Germinal center (tissue), 1 donor: ENCODE measurements at places on chromosomes 6 and 20.

DNA sequence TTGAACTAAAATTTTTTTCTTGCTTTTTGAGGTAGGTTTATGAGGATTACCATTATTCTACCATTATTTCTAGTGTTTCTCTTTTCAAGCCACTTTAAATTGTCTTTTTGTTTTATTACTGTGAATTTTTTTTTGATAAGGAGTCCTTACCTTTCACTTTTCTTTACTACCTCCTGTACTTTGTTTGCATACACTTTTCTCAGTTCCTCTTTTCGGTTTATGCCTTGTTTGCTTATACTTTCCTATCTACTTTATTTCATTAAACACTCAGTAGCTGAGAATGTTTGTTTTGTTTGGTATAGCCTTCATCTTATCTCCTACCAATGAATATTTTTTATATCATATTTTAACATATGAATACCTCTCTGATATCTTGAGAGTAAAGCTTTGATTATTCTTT, 147.9 kb downstream of the TFAP2B start:
- DNase-seq = peak; percentile 2

- DNase-seq = no peak
Measured at GRCh38 chr20:51280047-51280446, 257.1 kb upstream of the KCNG1 start.

DNA sequence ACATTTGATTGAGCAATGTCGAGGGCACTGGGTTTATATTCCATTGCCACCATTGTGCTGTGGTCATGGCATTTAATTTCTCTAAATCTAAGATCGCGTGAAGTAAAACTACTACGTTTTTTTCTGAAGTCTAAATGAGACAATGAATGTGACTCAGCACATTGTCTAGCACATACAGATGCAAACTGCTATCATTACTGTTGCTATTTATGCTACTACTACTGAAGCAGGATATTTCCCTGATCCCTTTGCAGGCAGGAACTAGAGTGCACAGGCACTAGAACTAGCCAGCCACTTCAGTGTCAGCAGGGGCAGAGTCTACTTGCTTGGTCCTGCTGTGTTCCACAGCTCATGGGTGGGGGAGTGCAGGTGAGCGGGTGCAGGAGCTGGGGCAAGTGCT, 449.7 kb downstream of the CDKAL1 start:
- DNase-seq = no peak

GRCh38 chr20:8930726-8931125, 138.2 kb upstream of the PLCB4 start:
- no peak for DNase-seq

- no peak for DNase-seq
Measured at GRCh38 chr6:148157841-148158240, 184.8 kb upstream of the SASH1 start.

GRCh38 chr6:45388328-45388727, 10.6 kb upstream of the SUPT3H start:
- DNase-seq = no peak

DNA sequence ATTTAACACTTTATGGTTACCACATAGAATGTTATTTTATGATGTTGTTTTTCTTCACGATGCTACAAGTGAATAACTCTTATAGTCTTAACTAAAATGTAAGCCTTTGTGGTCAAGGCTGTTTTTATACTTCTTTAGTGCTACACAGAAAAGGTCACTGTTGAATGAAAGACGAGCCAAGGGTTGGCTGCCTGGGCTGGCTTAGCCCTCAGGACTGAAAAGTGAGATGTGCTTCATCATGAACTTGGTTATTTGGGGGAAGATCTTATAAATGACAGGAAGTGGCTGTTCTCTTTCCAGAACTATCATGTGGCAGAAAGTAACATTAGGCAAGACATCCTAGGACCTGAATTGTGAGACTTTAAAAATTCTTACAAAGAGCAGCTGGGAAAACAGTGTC, 404.0 kb downstream of the BTBD3 start:
- DNase-seq = no peak

DNA sequence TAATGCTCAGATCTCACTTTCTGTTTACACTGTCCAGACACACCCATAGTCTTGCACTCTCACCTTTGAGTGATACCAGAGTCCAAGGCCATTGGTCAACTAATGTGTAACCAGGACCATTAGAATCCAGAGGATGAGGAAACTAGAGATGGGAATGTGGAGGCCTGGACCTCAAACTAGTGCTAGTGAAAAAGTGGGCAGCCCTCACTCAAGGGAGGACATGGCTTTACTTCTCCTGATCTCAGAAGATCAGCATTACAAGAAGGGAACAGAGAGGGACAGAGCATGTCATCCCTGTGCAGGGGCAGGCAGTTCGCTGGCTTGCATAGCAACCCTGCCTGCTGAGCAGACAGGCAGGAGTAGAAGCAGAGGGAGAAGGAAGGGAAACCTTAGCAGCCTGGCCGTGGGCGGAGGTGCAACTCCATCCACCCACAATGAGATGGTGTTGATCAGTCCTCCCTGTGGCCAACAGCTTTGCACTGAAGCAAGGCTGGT, 22.6 kb upstream of the XRN2 start:
- DNase-seq = no peak

DNA sequence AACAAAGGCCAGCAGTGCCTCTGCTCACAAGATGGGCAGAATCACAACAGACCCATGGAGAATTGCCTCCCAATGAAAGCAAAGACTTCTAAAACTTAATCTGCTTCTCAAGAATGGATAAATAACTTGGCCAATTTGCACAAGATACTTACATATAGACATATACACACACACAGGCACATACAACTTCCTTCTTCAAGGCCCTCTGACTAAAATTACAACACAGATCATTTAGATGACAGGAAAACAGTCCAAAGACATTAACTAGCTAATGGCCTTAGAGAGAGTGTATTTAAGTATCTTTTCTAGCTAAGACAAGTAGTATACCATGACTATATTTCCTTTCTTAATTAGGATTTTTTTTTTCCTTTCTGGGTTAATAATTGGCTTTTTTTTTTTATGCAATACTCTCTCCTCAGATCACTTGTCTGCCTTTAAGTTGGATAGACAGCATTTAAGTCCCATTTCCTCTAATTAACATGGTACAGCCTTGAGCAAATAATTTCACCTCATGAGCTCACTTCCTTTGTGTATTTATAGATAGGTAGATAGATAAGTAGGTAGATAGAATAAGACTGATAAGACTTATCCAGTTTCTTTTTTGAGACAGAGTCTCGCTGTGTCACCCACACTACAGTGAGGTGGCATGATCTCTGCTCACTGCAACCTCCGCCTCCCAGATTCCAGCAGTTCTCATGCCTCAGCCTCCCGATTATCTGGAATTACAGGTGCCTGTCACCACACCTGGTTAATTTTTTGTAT, 70.0 kb downstream of the NRSN1 start:
- no peak for DNase-seq

- DNase-seq = no peak
Measured at GRCh38 chr6:161058741-161059140, 67.2 kb downstream of the MAP3K4 start.

DNA sequence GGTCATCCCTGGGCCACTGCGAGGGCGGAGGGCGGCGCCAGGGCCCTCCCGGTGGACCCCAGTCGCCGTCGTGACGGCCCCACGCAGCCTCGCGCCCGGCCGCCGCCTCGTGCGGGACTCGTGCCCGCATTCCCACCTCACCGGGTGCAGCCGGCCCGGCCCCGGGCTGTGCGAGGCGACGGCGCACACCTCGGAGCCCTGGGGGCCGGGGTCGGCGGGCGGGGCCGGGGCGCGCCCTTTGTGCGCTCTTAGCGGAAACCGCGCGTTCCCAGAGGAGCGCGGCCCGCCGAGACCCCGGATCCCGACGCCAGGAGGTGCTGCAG, 5.5 kb upstream of the DLL1 start:
- no peak for DNase-seq

DNA sequence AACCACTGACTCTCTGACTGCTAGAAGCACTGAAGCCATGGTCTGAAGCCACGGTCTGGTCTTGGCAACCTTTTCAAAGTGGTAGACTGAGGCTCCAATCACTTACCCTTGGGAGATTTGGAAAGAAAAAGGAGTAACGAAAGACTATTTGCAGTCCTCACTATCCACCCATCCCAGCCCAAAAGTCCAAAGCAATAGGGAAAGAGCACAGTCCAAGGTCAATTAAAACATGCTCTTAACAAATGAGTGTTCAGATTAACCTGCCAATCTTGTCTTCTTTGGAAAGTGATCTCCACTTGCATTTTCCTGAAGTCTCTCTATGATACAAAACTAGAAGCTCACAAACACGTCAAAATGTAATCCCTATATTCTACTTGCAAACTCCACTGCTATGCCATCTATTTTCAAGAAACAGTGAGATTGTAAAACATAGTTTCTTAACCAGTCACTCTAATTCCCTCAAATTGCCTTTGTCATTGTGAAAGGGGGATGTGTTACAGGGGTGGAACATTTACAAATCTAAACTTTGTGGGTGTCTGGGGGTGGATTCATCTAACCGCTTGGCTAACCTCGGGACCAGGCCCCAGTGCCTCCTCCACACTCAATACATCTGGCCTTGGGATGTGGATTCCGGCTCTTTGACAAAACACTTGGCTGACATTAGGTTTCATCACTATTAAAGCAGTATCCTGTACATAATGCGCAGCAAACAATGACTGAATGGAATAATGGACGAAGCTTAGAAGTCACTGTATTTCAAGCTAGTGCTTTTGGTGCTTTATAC, 56.4 kb downstream of the B4GALT5 start:
- no peak for DNase-seq

- no peak for DNase-seq
Measured at GRCh38 chr6:80249897-80250296, 143.4 kb downstream of the BCKDHB start.

DNA sequence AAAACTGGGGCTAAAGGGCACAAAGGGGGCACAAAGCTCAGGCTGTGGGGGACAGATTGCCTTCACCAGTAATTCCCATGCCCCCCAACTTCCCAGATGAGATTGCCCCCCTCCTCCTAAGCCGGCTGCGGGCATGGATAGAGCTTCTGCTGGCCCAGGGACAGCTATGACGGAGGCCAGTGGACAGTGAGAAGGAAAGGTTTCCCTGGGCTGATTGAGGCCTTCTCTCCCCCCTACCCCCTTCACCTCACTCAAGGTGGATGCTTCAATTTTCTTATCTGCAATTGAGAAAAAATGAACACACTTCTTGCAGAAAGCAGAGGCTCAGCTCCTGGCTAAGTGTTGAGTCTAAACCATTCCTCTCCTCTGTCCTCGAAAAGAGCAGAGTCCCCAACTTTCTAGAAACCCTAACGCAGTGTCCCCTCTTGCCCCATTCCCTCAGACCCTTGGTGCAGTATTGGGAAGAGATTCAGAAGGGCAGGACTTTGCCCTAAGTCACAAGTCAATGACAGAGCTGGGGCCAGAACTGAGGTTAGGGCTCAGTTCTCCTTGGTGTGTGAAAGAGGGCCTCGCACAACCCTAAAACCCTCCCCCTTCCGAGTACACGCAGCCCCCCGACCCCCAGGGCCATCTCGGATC, 808 bp downstream of the SDC4 start:
- no peak for DNase-seq

DNA sequence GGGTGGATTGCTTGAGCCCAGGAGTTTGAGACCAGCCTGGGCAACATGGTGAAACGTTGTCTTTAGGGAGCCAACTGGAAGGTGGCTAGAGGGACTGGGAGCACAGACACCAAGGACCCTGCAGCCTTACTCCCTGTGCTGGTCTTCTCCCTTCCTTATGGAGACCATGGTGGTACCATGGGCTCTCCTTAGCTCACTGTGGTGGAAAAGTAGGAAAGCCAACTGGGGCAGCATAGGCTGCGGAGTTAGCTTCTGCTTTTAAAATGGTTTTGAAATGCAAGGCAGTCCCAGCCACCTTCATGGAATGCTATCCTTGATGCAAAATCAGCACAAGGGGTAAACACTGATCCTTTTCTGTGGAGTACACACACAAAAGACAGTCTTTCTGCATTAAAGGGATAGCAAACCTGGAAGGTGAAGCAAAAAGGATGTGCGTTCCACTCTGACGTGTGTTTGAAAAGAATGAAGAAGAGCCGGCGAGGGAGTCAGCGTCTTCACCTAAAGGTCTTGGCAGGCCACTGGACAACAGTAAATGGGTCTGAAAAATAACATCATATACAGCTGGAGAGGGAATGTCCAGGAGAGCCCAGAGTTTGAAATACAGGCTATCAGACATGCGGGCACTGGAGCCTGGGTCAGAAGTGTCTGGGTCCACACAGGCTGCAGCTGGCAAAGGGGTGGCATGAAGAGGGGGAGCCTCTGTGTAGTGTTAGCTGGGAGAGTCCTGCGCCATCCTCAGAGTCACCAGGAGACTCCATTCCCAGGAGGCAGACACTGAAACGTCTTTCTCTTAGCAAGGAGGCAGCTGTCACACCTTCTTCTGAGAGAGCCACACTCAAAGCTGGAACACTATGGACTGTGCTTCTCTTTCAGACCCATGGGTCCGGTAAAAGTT, 58.5 kb downstream of the GPR6 start:
- no peak for DNase-seq

- DNase-seq = no peak
Measured at GRCh38 chr6:72627539-72627938, 5.7 kb downstream of the KCNQ5 start.

DNA sequence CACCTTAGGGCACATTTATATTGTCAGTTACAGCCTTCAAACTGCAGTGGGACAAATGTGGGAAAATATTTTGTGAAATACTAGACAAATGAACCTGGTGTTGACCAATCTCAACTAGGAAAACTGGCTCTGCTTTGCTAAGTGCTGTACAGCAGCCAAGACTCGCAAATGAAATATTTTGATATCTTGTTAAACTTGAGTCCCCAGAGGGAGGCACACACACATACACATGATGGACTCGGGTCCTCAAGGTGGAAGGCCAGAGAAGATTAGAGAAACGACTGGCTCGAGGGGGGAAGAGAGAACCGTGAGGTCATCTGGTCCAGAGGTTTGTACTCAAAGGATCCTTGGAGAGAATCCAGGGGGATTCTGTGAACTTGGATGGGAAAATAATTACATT, 67.3 kb upstream of the JAG1 start:
- DNase-seq = no peak

DNA sequence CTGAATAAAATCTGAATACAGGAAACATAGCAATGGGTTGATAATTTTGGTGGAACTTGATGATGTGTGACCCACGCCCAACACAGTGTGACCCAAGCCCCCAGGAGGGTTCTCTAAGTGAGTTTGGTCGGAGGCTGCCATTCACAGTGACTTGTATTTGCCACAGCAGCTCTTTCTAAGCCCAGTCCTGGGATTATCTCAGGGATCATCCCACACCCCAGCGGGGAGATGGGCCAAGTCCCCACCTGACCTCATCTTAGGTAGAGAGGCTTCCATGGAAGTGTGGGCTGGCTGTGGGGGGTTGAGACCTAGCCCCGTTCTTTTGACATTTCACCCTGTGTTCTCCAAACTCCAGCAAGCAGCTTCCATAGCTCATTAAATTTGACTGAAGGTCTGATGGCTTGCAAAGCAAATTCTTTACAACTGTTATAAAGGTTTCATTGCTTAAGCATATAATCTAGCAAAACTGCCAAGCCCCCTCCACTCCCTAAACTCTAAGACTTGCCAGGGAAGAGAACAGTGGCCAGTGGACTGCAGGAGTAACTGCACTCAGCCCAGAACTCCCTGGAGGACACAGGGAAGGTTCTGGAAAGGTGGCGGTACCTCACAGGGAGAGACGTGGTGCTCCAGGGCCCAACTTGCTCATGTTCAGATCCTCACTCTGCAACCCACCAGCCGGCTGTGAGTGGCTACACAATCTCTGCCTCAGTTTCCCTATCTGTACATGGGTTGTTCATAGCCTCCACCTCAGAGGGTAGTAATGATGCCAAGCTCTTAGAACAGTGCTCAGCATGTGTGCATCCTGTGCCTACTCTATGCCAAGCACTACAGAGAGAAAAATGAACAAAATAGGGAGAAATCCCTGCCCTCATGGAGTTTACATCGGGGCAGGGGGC, 1.0 kb upstream of the PCK1 start:
- no peak for DNase-seq
